ENCODE measurements at places on chromosomes 7 and 10.

DNA sequence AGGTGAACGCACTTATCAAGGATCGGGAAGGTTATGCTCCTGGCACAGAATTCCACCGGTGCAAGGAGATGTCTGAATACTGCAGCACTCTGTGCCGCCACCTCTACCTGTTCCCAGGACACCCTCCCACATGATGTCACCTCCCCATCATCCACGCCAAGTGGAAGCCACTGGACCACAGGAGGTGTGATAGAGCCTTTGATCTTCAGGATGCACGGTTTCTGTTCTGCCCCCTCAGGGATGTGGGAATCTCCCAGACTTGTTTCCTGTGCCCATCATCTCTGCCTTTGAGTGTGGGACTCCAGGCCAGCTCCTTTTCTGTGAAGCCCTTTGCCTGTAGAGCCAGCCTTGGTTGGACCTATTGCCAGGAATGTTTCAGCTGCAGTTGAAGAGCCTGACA, 11.0 kb upstream of the CLCN1 start:
- DNase-seq: no peak

DNA sequence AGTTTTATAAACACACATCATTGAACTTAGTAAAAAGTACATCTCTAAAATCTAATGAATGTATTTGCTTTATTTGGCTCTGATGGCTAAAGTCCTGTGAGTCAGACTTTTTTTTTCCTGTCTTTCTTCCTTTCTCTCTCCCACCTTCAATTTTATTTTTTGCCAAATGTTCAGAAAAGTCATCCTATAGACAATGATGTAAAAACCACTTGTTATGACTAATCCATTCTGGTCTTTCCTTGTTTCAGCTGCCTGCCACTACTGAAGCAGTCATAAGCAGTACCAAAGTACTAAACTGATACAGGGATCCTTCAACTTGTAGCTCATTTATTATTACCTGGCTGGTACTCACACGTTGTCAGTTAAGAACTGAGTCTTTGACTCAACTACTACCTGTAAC, 23.9 kb downstream of the HECTD2 start:
- no peak for DNase-seq

- no peak for DNase-seq
Measured at GRCh38 chr10:86336341-86336740, 30.3 kb downstream of the GRID1 start.

DNA sequence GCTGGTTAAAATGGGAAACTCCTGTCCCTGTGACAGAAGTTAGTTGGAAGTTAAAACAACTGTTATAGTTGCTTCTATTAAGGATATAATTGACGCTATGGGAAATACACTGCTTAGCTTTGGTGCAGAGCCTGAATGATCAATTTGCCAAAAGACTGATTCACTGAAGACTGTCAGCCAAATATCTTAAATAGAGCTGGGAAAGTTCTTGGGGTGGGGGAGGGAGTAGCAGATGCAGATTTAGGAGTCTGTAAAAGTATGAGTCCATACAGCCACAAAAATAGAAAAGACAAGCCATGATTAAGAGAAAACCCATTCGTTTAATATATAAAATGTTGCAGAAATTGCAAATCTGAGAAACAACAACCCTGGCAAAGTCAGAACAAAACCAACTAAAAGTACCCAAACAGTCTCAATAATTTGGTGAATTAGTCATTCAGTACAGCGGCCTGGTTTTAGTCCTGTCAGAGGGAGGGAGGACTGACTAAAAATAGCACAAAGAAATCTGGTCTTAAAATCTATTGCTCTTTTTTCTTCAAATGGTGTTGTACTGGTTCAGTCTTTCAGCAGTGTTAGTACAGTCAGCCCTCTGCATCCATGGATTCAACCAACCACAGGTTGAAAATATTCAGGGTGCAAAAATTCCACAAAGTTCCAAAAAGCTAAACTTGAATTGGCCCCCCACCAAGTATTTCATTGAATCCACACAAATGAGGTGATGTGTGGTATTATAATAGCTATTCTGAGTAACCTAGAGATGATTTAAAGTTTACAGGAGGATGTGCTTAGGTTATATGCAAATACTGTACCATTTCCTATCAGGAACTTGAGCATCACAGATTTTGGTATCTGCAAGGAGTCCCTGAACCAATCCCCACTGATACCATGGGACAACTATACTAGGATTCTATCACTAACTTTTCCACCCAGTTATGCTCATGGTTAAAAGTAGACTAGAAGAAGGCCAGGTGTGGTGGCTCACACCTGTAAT, 30.0 kb downstream of the STK17A start:
- peak; percentile 37 for DNase-seq

DNA sequence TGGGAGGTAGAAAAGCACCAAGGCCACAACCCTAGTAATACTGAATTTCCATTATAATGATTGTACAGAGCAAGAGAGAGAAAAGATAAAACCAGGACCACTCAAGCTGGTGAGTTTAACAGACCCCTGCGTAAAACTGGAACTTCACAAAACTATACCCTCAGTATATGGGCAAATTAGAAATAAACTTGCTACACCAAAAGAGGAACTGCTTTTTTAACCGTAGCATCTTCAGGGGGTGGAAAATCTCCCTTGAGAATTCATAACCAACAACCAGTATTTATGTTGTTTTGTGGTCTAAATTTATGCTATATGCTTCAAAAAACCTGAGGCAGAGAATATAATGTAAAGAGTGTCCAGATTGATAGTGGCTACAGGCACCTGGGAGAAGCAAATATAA, 171.2 kb downstream of the SGMS1 start:
- no peak for DNase-seq
